Transverse colon (tissue), 4 donors: ENCODE measurements at places on chromosomes 16 and 17. TPM values are rescaled to one million over a fixed set of nuclear protein-coding genes. Genes with fewer than 3 reads are reported as not detected.

GRCh38 chr16:73172241-73172972 is 124.5 kb upstream of the ZFHX3 start:
- no peaks in the 10 kb centered on the region for H3K4me1 ChIP-seq
- H3K27ac ChIP-seq, result peak overlapping the region; percentile 65
- peak; percentile 86 for DNase-seq
- H3K36me3 ChIP-seq, result no peaks in the 10 kb centered on the region

DNA sequence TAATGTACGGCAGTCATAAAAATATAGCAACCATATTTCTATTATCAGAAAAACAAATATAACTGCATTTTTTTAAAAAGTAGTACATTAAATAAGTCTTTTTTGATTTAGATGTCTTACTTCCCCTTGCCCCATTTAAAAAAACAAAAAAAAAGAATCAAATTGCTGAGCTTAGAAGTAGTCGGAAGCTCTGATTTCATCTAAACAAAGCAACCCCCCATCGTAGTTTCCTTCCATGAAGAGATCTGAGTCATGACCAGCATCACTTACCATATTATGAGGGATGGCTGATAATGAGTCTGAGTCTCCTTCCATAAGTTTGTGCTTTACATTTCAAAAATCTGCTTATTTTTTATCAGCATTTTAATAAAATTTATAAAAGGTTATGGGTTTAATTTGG is 86.2 kb downstream of the ITFG1 start:
- H3K27me3 ChIP-seq, result no peaks in the 10 kb centered on the region
- DNase-seq, result no peak
- H3K4me3 ChIP-seq, result no peak overlapping the region
- no peak overlapping the region for H3K27ac ChIP-seq

GRCh38 chr17:20009302-20010098 is at the start of gene SPECC1:
SPECC1 (plus strand) TSS chr17:20009359; CDS start chr17:20096652, 87,293 bp downstream.
- peak; percentile 86 for DNase-seq
- H3K4me1 ChIP-seq, result peaks cover 12% of the 10 kb centered on the region
- H3K36me3 ChIP-seq, result no peaks in the 10 kb centered on the region
- H3K27me3 ChIP-seq, result peaks cover 95% of the 10 kb centered on the region

EPOP gene
- 0.75 TPM for total RNA-seq

GRCh38 chr16:46721885-46722284 is 26.3 kb downstream of the MYLK3 start:
- no peaks in the 10 kb centered on the region for H3K4me1 ChIP-seq
- no peak for DNase-seq
- H3K36me3 ChIP-seq, result no peaks in the 10 kb centered on the region
- no peaks in the 10 kb centered on the region for H3K27me3 ChIP-seq

GRCh38 chr16:23987443-23987842 is 151.7 kb downstream of the PRKCB start:
- H3K4me1 ChIP-seq, result no peaks in the 10 kb centered on the region
- no peak for DNase-seq
- no peaks in the 10 kb centered on the region for H3K27me3 ChIP-seq
- no peaks in the 10 kb centered on the region for H3K36me3 ChIP-seq
- H3K4me3 ChIP-seq, result no peak overlapping the region

- H3K4me3 ChIP-seq, result no peak overlapping the region
- no peak for DNase-seq
- H3K27ac ChIP-seq, result no peak overlapping the region
- no peaks in the 10 kb centered on the region for H3K36me3 ChIP-seq
Observed at GRCh38 chr16:14121872-14122271, 50.8 kb downstream of the MRTFB start.

DNA sequence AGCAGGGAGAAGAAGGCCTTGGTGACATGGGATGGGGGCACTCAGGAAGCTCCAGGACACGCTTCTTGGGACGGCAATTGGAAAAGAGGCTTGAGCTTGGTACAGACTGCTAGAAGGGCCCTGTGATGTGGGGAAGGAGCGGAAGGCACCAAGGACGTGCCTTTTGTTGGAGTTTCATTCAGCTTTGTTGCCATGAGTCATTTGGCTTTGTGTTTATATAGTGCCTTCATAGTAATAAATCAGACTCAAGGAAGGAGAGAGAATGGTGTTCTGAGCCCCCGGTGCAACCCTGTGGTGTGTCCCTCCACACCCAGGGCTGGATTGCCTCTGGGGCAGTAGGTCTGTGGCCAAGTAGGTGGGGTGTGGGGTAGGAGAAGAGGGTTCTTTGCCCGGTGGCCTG is 7.4 kb upstream of the TBX4 start:
- DNase-seq, result no peak
- H3K4me3 ChIP-seq, result no peak overlapping the region
- H3K27me3 ChIP-seq, result peaks cover 73% of the 10 kb centered on the region
- H3K36me3 ChIP-seq, result no peaks in the 10 kb centered on the region
- no peak overlapping the region for H3K27ac ChIP-seq

CA4 gene
- total RNA-seq, result 359 TPM

SPATA22 gene
- not detected for total RNA-seq

DNA sequence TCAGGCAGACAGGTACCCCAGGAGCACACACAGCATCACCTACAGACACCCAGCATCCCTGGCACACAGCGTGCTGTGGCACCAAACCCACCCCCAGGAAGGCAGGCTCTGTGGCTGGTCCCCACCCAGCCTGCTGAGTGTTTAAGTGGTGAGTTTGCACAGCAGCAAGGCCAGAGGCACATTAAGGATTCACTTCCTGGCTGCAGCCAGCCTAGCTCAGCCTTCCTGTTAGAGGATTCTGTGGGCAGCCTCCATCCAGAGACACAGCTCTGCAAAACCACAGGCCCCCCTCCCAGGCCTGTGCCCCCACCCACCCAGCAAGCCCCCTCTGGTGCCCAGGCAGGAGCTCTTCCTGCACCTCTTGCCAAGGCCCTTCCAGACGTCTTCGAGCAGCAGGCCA is 36.1 kb upstream of the PHB1 start:
- DNase-seq, result no peak
- no peaks in the 10 kb centered on the region for H3K4me1 ChIP-seq
- H3K27me3 ChIP-seq, result peaks cover 3% of the 10 kb centered on the region
- H3K4me3 ChIP-seq, result no peak overlapping the region

SMIM5 gene
- 50.0 TPM for total RNA-seq

DNA sequence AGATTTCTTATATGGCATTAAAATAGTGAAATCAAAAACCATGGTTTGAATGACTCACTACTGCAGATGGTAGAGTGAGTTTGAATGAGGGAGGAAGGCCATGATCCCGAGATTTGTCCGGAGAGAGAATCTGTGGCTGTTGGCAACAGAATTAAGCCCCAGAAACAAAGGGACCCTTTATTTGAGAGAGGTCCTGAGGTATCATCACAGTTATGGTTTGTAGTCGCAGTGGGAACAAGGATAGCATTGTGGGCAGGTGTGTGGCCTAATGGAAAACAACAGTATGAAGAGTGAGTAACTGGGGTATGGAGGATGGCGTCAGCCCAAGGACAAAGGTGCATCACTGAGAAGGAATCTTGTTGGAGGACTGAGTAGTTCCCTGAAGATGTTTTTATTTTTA is 8.5 kb upstream of the ZFP3 start:
- no peak overlapping the region for H3K4me3 ChIP-seq
- H3K27me3 ChIP-seq, result no peaks in the 10 kb centered on the region
- DNase-seq, result no peak
- H3K4me1 ChIP-seq, result no peaks in the 10 kb centered on the region
- H3K36me3 ChIP-seq, result no peaks in the 10 kb centered on the region

DNA sequence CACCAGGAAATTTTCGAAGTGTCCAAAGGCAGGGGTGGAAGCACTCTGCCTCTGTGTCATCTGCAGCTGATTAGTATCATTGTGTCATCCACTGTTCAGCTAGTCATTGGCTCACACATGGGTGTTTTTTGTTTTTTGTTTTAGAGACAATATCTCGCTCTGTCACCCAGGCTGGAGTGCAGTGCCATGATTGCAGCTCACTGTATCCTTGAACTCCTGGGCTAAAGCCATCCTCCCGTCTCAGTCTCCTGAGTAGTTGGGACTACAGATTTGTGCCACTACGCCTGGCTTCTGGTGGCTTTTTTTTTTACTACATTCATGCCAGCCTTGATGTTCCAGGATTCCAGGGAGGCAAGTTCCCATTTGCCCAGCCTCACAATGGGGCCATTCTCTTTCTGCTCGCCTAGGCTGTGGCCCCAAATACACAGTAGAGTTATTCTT is 32.5 kb upstream of the MYO18A start:
- no peak for DNase-seq
- no peaks in the 10 kb centered on the region for H3K4me1 ChIP-seq
- H3K36me3 ChIP-seq, result no peaks in the 10 kb centered on the region
- H3K27ac ChIP-seq, result no peak overlapping the region
- no peaks in the 10 kb centered on the region for H3K27me3 ChIP-seq

- no peak for DNase-seq
- no peaks in the 10 kb centered on the region for H3K36me3 ChIP-seq
- no peak overlapping the region for H3K27ac ChIP-seq
- no peak overlapping the region for H3K4me3 ChIP-seq
- no peaks in the 10 kb centered on the region for H3K27me3 ChIP-seq
- H3K4me1 ChIP-seq, result no peaks in the 10 kb centered on the region
Observed at GRCh38 chr17:62986549-62986948, 20.5 kb downstream of the TANC2 start.

GRCh38 chr16:79320956-79321355 is 279.6 kb downstream of the MAF start:
- H3K4me1 ChIP-seq, result no peaks in the 10 kb centered on the region
- no peak overlapping the region for H3K4me3 ChIP-seq
- peaks cover 5% of the 10 kb centered on the region for H3K27me3 ChIP-seq

GRCh38 chr17:57009737-57010445 is 32.0 kb downstream of the SCPEP1 start:
- H3K4me3 ChIP-seq, result no peak overlapping the region
- no peaks in the 10 kb centered on the region for H3K36me3 ChIP-seq
- DNase-seq, result peak; percentile 73
- no peaks in the 10 kb centered on the region for H3K4me1 ChIP-seq
- no peaks in the 10 kb centered on the region for H3K27me3 ChIP-seq

GSG1L gene
- not detected for total RNA-seq

TP53TG3B gene
- total RNA-seq, result not detected

ST6GALNAC1 gene
- total RNA-seq, result 232 TPM

- no peak overlapping the region for H3K27ac ChIP-seq
- H3K27me3 ChIP-seq, result no peaks in the 10 kb centered on the region
- H3K36me3 ChIP-seq, result no peaks in the 10 kb centered on the region
- H3K4me3 ChIP-seq, result no peak overlapping the region
- no peak for DNase-seq
Observed at GRCh38 chr16:59259950-59260319, 525.8 kb upstream of the GOT2 start.

PRRT2 gene
- total RNA-seq, result 1.9 TPM

DNA sequence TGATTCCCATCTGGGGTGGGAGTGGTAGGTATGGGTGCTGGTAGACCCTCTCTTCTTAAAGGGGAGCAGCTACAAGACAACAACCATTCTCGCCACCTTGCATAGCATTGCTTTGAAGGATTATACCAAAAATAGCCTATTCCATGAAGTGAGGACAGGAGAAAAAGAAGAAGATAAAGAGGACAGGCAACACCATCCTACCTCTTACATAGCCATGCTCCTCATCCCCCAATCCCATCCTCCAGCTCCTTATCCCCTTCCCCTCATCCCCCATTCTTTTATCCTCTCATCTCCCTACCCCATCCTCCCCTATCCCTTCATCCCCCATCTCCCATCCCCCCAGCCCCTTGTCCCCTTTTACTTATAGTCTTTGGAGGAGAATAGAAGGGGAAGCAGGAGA is 29.1 kb downstream of the CCDC182 start:
- DNase-seq, result no peak
- no peaks in the 10 kb centered on the region for H3K4me1 ChIP-seq
- no peak overlapping the region for H3K27ac ChIP-seq

- no peak for DNase-seq
- no peak overlapping the region for H3K4me3 ChIP-seq
- no peaks in the 10 kb centered on the region for H3K36me3 ChIP-seq
- no peaks in the 10 kb centered on the region for H3K4me1 ChIP-seq
Observed at GRCh38 chr16:20844588-20844987, 38.3 kb downstream of the REXO5 start.

- H3K36me3 ChIP-seq, result no peaks in the 10 kb centered on the region
- H3K4me3 ChIP-seq, result no peak overlapping the region
- peak; percentile 67 for DNase-seq
- peak overlapping the region; percentile 64 for H3K27ac ChIP-seq
Observed at GRCh38 chr16:65111306-65111705, 10.6 kb downstream of the CDH11 start.

CCDC200 gene
- not detected for total RNA-seq

BTBD17 gene
- total RNA-seq, result not detected

ZNF594 gene
- 17.0 TPM for total RNA-seq

DNA sequence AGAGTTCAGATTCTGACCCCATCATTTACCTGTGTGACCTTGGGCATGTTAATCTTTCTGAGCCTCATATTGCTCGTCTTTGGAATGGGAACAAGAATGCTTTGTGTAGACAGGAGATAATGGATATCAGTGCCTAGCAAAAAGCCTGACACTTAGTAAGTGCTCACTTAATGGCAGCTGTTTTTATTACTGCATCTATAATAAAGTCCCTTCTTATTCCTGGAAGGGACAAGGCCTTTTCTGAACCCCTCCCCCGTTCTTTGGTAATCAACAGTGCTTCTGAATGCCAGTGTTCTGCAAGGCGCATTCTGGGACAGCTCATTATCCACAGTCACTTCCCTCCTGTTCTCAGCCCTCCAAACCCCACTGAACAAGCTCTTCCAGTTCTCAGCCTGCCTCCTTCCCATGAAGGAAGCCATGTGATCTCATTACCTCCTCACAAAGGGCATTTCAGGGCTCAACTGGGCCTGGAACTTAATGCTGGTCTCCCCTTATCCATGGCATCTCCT is 25.1 kb upstream of the SUPT4H1 start:
- H3K36me3 ChIP-seq, result no peaks in the 10 kb centered on the region
- H3K4me3 ChIP-seq, result no peak overlapping the region
- peak overlapping the region; percentile 60 for H3K27ac ChIP-seq
- no peaks in the 10 kb centered on the region for H3K27me3 ChIP-seq

- no peaks in the 10 kb centered on the region for H3K36me3 ChIP-seq
- no peak overlapping the region for H3K27ac ChIP-seq
- no peaks in the 10 kb centered on the region for H3K27me3 ChIP-seq
- H3K4me3 ChIP-seq, result no peak overlapping the region
Observed at GRCh38 chr16:4142268-4142667, 26.0 kb upstream of the ADCY9 start.

DNA sequence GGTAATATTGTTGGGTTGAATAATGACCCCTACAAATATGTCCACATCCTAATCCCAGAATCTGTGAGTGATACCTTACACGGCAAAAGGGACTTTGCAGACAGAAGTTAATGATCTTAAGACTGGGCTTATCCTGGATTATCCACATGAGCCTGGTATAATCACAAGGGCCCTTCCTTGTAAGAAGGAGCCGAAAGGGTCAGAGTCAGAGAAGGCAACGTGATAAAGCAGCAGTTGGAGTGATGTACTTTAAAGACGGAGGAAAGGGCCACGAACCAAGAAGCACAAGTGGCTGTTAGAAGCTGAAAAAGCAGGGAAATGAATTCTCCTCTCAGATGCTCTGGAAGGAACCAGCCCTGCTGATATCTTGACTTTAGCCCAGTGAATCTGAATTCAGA is 137.8 kb downstream of the UTP18 start:
- H3K27me3 ChIP-seq, result no peaks in the 10 kb centered on the region
- H3K4me1 ChIP-seq, result no peaks in the 10 kb centered on the region
- no peak for DNase-seq
- no peak overlapping the region for H3K4me3 ChIP-seq
- H3K27ac ChIP-seq, result no peak overlapping the region
- no peaks in the 10 kb centered on the region for H3K36me3 ChIP-seq

- no peak for DNase-seq
- H3K27me3 ChIP-seq, result peaks cover 4% of the 10 kb centered on the region
- no peaks in the 10 kb centered on the region for H3K4me1 ChIP-seq
- H3K4me3 ChIP-seq, result no peak overlapping the region
- no peaks in the 10 kb centered on the region for H3K36me3 ChIP-seq
Observed at GRCh38 chr16:55101026-55101425, 170.4 kb downstream of the IRX5 start.
